AG20443 (cell line): ENCODE measurements at places on chromosomes 5 and 9.

GRCh38 chr9:92384375-92384774 lies 20.0 kb downstream of the OGN start:
- no peak for DNase-seq

- peak; percentile 5 for DNase-seq
Observed at GRCh38 chr5:180161420-180162303, 47.3 kb downstream of the RASGEF1C start.

- no peak for DNase-seq
Observed at GRCh38 chr5:7779019-7780005, 71.6 kb downstream of the CFAP90 start.

- peak; percentile 64 for DNase-seq
Observed at GRCh38 chr9:16058131-16058549, 505.3 kb downstream of the CCDC171 start.

GRCh38 chr5:158451993-158452672 lies 593.2 kb upstream of the CLINT1 start:
- no peak for DNase-seq

- no peak for DNase-seq
Observed at GRCh38 chr5:116757326-116757725, 182.7 kb upstream of the SEMA6A start.

DNA sequence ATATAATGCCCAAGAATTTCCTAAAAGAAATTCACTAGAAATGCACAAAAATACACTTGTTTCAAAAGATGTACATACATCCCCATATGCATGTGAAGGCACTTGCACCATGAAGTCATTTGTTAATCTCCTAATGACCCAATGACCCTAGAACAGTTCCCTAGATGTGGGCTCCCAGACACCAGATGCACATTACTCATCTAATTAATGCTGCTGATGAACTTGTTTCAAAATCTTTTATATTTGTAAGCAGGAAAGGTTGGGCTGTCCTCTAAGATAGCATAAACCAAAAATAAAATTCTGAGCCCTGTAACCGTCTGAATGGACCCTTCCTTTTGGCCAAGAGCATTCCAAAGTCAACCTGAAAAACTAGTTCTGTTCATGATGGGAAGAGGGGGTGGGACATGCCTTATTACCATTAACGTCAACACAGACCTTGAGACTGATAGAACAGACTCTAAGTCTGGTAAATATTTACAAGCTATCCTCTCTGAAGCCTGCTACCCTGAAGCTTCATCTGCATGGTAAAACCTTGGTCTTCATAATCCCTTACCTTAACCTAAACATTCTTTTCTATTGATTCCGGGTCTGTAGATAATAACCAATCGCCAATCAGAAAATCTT lies 91.0 kb upstream of the DAPK1 start:
- DNase-seq = no peak

DNA sequence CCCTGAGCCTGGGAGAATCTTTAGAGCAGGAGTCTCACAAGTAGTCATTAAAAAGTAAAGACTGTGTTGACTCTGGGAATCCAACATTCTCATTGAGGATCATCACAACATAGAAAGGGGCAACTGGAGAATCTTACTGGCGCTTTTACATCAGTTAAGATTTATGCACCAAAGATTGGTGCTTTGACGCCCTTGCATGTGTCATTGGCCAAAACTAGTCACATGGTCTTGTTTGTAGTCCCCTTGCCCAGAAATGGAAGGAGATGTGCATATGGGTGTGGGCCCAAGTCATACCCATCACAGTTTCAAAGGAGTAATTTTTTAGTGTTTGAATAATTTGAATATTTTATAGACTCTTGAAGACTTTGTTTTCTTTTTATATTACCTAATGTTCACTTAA lies 228.2 kb downstream of the PRR16 start:
- no peak for DNase-seq

GRCh38 chr5:164663198-164663989 lies 1158.0 kb downstream of the MAT2B start:
- no peak for DNase-seq

DNA sequence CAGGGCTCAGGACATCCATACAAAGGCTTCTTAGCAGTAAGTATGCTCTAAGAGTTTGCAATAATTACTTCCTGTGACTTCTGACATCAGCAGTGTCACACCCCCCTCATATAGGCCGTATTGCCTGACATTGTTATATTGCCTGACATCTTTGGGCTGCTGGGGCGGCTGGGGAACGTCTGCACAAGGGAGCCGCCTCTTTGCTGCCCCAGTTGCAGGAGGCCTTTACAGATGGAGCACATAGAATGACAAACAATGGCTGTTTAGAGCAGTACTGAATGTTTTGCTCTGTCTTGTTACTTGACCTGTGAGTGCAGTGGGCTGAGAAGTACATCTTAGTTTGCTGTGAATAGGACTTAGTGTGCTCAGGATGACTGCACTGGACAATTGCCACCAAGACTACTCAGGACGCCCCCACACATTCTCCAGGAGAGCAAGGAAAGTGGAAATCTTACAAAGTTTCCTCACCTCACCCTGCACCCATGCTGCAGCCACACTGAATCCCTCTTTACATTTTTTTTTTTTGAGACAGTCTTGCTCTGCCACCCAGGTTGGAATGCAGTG lies 65.4 kb upstream of the SPOCK1 start:
- DNase-seq = peak; percentile 22

DNA sequence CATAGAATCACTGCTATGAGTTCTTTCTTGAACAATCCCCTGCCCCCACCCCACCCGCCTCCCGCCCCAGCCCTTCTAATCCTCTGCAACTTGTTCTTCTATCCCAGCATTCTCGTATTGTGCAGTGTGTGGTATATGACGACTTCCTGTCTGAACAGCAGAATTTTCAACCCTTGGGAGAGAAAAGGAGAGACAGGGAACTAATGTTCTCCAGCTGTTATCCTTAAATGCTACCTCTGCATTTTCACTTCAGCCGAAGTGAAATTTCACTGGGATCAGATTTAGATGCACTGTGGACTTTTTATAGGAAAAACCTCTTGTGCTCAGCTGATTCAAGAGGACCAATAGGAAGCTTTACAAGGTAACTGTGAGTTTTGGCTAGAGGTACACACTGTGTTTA lies 2.2 kb downstream of the FBXL7 start:
- DNase-seq = peak; percentile 35

GRCh38 chr5:143606043-143606752 lies 202.7 kb upstream of the NR3C1 start:
- DNase-seq = no peak

- no peak for DNase-seq
Observed at GRCh38 chr5:32604800-32605765, 19.7 kb downstream of the SUB1 start.
